Stimulated activated CD4-positive, alpha-beta T cell treated with anti-CD3 and anti-CD28 coated beads, Interleukin-12 subunit alpha, Interleukin-12 subunit beta, amount 100 ng/mL, for 24 hours (primary cell): ENCODE measurements at places on chromosomes 7 and 10.

DNA sequence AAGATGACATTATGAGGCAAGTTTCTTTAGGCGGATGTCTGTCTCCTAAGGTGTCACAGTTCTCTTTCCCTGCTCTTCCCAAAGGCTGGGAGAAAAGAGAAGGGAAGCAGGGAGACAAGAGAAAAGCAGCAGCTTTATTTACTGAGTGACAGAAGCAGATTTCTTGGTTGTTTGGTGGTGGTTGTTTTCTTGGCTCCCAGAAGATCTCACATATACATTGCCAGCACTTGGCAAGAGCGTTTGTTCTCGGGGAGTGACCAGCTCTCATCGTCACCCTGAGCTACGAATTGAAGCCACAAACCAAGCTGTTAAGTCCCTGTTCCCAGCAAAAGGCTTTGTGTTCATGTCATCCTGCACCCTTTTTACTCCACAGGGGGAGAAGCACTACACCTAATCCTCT is 11.4 kb downstream of the CDHR3 start:
- DNase-seq, result no peak

- no peak for DNase-seq
These were observed 45.9 kb upstream of the DNAAF5 start for GRCh38 chr7:680411-681127.

GRCh38 chr10:61683319-61683718 is 20.6 kb downstream of the CABCOCO1 start:
- no peak for DNase-seq

DNA sequence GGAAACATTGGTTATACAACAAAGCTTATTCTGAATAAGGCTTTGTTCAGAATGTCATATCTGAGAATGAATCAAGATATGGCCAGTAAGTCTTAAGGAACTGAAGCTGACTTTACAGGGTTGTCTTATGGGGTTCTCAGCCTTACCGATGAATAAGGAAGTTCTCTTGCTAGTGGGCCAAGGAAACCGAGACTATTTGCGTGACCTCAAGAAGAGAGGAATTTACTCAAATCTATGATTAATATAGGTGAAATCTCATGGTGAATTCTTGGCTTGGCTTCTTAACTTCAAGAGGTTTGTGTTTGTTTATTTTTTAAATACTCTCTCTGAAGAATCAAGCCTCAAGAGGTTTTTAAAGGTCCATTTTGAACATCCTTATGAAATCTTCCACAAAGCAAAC is 4.7 kb upstream of the MRLN start:
- DNase-seq, result no peak

DNA sequence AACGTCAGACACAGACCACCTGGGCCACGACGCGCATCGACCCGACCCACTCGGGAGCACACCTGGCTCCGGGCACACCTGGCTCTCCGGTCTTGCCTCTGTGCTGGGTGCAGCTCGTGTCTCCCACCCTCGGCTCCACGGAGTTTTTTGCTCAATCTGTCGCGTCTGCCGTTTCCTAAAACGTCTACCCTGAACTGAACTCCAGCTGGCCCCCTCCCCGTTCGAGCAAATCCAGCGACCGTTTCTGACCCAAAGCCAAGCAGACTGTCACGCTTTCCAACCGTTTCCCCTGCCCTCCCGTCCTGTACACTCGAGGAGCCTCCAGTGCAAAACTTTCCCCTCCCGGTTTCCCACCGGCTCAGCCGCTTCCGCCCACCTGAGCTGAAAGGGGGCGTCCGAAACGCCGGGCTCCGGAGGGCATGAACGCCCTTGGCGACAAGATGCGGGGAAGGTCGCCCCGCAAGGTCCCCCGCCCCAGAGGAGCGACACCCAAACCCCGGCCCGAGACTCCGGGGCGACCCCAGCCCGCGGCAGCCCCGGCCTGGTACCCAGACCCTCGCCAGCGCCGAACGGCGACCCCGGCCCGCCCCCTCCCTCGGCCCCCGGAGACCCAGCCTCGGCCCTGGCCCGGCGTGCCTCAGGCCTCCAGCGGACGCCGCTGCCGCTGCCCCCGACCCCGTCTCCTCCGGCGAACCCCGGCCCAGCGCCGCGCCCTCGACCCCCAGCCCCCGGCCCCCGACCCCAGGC is 557 bp downstream of the CYTH3 start:
- DNase-seq, result no peak

GRCh38 chr7:33130184-33130583 is 820 bp downstream of the BBS9 start:
- no peak for DNase-seq

- DNase-seq, result no peak
These were observed 26.5 kb downstream of the KNDC1 start for GRCh38 chr10:133186416-133187090.
